Stimulated activated CD8-positive, alpha-beta memory T cell treated with anti-CD3 and anti-CD28 coated beads, Interleukin-12 subunit alpha, Interleukin-12 subunit beta, amount 100 ng/mL, for 1 hour (primary cell): ENCODE measurements at places on chromosomes 2 and 18.

GRCh38 chr2:74834792-74835755 is 1.1 kb downstream of the HK2 start:
- peak; percentile 30 for DNase-seq

DNA sequence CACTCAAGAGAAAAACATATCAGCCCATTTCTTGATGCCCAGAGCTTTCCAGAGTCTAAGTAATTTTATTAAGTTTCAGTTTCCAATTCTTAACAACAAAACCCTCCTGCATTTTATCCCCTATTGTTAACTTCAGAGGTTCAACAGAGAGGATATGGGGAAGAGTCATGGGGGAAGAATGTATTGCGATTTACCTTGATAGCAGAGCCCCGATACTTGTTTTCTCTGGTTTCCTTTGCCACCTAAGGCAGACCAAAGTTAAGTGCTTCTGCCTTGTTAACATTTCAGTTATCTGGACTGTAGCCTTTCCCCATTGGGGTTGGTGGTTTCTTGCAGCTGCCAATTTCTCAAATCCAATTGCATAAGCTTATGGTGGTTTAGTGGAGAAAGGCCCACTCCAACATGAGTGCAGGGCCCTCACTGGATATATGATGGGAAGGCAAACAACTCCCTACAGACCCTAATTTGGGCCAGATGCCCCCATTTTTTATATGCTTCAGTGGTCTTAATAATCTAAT is 82.0 kb upstream of the ITGB6 start:
- DNase-seq, result no peak

GRCh38 chr2:102592601-102593000 is 26.8 kb upstream of the SLC9A2 start:
- DNase-seq, result no peak

GRCh38 chr2:105977212-105977611 is 216.9 kb downstream of the UXS1 start:
- no peak for DNase-seq

DNA sequence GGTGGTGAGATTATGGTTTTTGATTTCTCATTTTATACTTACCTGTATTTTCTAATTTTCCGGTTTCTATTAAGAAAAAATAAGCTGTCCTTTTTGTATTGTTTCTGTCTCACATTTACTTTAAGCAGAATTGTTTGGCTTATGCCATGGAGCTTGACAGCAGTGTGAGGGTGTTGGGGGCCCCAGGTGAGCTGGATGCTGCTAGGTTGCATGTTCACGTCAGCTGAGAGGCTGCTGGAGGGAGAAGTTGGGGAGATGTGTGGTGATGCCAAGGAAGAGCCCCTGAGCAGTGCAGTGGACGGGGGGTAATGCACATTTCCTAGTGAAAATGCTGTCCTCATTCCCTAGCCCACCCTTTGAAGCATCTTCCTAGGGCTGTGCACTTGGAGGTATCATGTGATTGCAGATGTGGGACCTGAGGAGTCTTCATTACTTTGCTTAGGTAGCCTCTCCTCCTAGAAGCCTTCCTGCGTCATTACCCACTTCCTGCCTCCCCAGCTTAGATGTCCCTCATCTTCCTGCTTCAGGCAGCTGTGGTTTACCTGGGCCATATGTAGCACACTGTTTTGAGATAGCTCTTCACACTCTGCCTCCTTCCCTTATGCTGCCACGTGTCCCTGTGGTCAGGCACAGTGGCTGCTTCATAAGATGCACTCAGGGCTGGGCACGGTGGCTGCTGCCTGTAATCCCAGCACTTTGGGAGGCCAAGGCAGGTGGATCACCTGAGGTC is 16.2 kb downstream of the ATG16L1 start:
- DNase-seq, result peak; percentile 61

DNA sequence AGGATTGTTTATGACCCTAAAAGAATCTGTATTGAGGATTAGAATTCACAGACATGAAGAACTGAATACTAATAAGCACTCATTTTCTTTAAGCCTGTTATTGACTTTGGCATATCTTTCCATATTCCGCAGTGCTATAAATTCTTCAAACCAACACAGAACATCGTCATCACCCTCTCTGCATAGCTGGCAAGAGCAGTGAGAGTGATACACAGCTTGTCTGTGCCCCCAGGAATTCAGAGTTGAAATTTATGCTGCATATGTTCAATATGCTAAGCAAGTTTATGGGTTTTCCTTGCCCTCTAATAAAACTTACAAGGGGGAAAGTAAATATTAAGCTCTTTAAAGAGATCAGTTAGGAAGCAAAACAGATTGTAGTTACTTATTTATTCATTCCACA is 32.7 kb downstream of the CTLA4 start:
- DNase-seq, result no peak

- DNase-seq, result no peak
These were observed 112.3 kb upstream of the CHAC2 start for GRCh38 chr2:53655256-53655655.

DNA sequence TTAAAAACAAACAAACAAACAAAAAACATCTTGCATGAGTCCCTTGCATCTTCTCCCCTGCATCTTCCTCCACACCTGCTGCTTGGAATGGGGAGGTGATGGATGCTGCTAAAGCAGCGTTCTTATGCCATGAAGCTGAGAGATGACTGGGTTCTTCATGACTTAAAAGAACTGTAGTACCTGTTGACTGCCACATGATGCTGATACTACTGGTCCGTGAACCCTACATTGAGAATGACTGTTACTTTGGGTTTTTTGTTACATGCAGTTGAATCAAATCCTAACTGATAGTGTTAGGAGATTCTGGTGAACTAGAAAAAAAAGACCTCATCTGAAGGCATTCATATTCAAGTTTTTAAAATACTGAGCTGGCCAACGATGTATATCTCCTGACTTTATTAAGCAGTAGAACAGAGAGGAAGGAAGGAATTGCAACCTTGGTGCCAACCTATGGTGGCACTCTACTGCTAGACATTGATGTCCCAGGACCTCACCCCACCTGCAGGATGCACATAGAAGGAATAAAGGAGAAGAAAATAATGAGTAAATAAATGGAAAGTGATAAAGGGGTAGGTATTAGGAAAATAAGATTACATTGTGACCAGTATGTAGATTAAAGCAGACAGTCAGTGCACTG is 63.2 kb upstream of the SPAG16 start:
- no peak for DNase-seq

- DNase-seq, result no peak
These were observed 11.7 kb upstream of the C18orf63 start for GRCh38 chr18:74303936-74304335.

DNA sequence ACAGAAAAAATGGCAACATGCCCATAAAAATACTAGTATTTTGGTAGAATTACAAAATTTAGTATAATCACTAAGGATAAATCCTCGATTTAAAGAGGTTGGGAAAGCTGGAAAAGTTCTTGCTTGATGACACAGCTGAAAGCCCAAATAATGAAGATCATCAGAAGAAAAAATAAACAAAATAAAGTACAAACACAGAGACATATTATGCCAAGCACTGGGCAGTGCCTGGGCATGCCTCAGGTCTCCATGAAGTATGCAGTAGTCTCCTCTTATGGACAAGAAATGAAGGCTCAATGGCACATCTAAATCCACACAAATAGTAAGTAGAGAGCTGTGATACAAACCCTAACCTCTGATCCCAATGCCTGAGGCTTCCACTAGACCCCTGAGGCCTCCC is 57.7 kb downstream of the RNU4ATAC start:
- no peak for DNase-seq

DNA sequence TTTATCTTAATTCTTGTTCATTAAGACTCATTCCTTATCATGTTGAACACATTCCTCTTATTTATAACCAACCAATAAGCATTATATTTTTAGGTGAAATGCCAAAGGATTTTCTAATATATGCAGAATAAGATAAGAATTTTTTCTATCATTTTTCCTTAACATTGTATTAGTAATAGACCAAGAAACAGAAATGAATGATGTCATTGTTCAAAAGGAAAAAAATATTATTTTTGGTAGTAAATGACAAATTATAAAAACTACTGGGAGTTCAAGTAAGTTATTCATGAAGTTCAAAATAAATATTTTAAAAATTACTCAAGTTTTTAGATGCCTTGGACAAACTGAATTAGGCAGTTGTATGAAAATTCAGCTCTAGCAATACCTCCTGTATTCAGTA is 25.5 kb downstream of the DCAF17 start:
- DNase-seq, result no peak

GRCh38 chr2:120445449-120446143 is 99.7 kb downstream of the INHBB start:
- DNase-seq, result no peak

DNA sequence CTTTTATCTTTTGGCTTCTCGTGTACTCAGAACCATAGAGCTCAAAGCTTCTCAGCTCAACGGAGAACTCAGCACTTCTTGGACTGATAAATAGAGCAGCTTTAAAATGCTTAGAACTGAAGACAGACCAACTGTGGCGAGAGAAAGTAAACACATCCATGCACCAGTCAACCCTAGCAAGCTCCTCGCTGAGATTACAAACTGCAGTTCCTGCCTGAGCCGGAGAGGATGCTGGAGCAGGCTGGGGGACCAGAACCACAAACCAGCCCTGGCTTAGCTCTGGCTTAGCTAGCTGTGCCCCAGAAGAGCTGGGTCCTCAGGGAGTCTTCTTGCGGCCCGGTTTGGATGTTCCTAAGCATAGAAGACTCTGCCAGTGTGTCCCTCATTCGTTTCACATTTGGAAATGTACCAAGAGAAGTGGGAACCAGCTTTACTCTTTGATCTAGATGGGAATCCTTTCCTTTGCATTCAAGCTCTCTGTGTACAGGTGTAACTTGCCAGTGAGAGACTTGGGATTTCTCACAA is 5.6 kb downstream of the PAX8 start:
- no peak for DNase-seq

DNA sequence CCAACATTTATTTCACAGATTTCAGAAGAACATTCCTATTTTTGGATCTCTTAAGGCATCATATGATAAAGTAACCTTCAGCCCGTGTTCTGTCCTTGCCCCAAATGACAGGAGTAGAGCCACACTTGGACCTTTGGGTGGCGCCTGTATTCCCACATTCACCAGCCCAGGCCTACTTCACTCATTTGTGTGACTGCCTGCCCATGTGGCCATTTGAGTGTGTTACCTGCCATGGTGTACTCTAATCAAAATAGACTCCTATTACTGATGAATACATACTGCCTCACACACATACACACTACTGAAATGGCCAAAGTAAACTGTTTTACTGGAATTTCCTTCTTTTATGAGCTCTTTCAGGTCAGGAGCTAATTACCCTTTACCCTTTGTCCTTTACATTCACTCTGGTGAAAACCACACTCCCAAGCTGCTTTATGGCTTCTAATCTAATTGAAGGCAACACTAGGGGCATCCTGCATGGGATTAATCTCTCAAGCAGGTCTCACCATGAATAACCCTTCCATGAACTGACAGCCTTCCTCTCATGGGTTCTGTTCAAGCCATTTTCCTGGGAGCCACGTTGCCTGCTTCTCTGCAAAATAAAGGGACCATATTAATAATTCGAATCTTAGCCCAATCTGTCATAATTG is 271.0 kb upstream of the GALNT5 start:
- DNase-seq, result no peak

GRCh38 chr2:19874726-19875125 is 27.1 kb downstream of the TTC32 start:
- DNase-seq, result no peak

- no peak for DNase-seq
These were observed 132.5 kb upstream of the ID2 start for GRCh38 chr2:8549273-8549922.

DNA sequence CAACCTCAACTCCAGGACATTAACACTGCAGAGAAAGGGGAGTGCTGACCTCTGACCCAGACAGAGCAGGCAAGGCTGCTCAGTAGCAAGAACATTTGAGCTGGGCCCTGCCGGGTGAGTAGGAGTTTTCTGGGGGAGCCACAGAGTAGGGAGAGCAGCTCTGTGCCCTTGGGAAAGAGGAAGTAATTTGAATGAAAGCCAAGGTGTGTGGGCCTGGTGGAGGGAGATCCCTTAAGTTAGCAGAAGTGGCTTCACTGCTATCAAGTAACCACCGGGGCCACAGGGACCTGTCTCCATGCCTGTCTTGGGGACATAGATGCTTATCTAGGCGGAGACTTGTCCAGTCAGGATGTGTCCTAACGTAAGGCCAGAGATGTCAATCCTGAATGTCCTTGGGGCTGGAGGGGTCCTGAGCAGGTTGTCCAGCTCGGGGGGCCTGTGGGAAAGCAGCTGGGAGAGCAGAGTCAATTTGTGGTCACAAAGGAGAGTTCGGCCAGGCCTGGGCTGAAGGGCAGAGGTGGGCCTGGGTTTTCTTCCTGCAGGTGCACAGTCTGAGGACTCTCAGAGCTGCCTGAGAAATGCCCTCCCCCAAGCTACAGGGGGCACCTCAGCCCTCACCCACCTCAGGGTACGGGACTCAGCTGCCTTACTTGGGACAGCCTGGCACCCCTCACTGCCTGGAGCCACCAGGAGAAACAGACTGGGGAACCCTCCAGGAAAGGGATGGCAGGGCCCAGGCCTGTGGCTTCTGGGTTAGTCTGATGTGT is 15.0 kb upstream of the OTOF start:
- no peak for DNase-seq

- no peak for DNase-seq
These were observed 918 bp upstream of the NETO1 start for GRCh38 chr18:72868585-72869225.

DNA sequence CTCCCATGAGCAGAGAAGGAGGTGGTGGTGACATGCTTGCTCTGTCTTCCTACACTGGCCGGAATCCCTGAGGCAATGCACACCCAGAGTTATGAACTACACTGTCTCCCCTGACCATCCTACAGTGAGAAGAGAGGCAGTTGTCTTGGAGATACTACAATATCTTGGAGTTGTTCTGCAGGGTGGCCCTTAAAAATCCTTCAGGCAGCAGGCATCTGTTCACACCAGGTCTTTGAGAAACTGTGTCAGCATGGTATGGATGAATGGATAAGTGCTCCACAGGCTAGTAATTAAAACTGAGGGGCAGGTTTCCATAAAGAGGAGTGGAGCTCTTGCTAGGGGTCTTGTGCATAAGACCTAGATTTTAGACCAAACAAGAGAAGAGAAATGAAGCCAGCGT is 223.7 kb upstream of the COPS8 start:
- no peak for DNase-seq

GRCh38 chr2:237689336-237690131 is 62.1 kb downstream of the LRRFIP1 start:
- no peak for DNase-seq

DNA sequence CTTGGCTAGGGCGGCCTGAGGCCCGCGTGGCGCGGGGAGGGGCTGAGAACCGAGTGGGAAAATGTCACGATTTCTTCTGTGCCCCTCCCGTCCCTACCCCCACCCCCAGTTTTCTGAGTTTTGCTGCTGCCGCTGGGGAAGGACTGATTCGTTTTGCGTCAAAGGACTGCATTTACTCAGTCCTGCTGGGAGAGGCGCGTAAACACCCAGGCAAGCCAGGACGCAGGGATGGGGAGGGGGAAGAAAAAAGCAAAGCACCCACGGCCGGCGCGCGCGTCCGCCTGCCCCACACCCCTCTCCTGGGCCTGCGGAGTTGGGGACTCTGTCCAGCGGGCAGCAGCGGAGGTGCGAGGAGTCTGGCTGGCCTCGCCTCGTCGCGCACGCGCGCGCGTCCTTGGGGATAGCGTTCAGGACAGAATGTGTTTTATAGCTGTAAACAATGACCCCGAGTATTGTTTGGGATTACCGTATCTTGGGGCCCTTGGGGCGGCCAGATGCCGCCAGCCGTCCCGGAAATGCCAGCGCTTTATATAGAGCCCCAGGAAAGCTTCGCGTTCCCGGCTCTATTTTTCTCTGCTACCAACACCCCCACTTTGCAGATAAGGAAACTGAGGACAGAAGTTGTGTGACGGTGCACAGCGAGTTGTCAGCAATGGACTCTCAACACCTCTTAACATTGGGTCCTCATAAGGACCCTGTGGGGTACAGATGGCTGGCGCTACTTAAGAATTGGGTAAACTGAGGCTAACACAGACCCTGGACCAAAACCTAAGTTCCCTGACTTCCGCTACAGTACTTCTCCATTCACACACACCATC is 1.7 kb upstream of the FOSL2 start:
- no peak for DNase-seq
